ENCODE measurements at places on chromosomes 6 and 20.

- no peak for DNase-seq
These were observed 511.3 kb downstream of the PHF3 start for GRCh38 chr6:64146876-64147275.

- no peak for DNase-seq
These were observed 205.3 kb upstream of the TCF21 start for GRCh38 chr6:133683606-133684005.

DNA sequence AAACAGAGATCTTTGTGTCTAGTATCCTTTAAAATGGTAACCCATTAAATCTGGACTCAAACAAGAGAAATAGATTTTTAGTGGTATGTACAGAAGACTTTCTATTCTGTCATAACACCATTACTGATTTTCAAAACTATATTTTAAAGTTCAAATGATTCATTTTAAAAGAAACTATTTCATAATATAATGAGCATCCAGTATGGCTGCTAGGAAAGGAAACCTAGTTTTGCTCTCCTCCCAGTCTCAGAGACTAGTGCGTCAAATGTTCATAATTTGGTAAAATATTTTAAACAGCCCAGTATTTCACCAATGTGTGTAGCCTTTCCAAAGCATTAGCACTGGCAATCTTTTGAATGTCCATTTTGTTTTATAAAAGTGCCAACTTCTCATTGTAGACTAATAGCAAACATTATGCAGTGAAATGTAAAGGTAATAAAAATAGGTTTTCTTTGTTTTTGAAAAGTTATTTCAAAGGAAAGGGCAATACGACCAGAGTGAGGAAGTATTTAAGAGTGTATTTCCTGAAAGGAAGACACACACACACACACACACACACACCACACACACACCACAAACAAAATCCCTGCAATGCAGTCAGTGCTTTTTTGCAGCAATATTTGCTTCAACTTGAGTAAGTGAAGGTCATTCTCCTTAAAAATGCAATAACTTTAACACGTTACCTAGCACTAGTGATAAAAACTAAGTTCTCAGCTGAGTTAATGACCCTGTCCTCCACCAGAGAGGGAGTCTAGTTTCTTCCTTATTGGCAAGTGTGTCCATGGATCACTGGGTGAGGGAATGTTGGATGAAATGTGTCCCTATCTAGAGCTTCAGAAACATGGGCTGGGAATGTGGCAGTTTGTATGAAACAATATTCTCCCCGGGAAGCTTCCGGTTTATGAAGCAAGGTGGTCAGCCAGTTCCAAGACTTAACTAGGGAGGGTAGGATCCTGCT lies 4.6 kb downstream of the PPP1R3G start:
- DNase-seq: no peak

DNA sequence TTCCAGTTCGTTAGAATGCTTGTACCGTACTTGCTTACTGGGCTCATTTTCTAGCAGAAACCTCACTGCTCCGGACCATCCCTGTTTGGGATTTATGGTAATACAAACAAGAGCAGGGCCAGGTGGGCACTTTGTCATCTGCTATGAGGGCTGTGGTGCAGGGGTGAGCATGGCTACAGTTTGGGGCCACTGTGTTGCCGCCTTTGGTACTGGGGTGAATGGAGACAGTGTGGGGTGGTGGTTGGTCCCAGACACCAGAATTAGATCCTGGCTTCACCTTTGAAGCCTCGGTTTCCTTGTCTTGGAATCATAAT lies 95.0 kb downstream of the TOX2 start:
- no peak for DNase-seq

DNA sequence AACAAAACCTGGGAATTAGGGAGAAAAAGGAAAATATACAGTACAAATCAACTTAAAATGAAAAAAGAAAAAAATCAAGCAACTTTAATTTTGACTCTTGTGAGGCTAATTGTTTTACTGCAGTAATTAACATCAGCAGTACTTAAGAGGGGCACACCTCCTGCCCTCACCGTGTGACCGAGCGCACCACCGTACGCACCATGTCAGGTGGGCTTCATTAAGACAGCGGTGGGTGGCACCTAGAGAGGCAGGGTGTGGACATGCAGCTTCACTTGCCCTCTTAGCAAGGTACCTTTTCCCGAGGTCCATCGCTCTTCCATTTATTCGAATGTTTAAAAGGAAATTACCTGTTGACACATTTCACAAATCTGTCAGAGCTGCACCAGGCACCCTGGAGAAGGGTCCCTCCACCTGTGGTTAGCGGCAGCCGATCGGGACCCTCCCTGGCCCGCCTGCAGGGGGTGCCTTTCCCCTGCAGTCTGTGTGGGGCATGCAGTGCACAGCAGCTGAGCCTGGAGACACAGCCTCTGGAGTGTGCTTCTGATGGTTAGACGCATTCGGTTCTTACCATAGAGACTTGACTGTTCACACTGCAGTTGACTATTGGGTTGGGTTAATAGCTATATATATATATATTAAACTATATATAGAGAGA lies 184.1 kb downstream of the TMEM242 start:
- no peak for DNase-seq

DNA sequence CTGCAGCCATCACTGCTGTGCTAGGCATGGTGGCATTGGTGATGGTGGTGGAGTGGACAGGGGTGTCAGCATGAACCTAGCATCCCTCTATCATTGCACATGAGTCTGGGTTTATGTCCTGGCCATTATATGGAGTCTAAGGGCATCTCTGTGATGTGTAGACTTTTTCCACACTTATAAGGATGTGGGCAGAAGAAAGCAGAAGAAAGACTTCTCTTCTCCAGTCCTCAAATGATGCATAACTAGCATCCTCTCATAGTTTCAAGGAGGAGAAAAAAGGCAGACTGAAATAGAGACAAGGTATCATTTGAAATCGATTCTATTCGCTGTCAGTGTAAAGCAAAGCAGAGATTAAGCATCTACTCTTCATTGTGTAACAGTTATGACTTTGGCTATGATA lies 140.0 kb upstream of the ATXN1 start:
- DNase-seq: no peak

DNA sequence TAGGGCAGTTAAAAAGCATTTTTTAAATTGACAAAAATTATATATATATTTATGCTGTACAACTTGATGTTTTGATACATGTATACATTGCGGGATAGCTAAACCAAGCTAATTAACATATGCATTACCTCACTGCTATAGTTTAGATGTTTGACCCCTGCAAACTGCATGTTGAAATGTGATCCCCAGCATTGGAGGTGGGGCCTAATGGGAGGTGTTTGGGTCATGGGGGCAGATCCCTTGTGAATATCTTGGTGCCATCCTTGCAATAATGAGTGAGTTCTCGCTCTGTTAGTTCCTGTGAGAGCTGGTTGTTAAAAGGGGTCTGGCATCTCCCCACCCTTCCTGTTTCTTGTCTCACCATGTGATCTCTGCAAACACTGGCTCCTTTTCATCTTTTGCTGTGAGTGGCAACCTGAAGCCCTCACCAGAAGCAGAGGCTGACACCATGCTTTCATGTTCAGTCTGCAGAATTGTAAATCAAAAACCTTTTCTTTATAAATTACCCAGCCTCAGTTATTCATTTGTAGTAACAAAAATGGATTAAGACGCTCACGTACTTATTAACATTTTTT lies 111.8 kb downstream of the MCHR2 start:
- no peak for DNase-seq

- DNase-seq: no peak
These were observed 28.0 kb downstream of the RREB1 start for GRCh38 chr6:7135755-7136154.

DNA sequence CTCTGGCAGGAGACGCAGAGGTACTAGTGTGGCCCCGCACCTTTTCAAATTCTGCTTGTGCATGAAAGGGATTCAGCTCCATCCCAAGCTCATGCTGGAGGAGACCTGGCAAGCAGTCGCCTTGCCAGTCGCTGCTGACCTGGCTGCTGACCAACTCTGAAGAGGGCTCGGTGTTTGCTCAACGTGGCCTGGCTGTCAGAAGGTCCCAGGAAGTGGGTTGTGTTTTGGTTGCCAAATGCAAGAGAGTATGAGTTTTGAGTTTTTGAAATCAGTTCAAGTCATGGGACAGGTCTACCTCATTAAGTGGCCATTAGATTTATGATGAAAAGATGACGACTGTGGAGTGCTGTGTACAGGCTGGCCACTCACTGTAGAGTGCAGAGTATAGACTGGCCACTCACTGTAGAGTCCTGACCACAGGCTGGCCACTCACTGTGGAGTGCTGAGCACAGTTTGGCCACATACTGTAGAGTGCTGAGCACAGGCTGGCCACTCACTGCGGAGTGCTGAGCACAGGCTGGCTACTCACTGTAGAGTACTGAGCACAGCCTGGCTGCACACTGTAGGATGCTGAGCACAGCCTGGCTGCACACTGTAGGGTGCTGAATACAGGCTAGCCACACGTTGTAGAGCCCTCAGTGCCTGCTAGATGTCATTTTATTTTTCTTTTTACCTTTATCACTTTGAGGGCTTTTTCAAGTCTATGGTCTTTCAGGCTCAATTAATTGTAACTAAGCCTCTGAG lies 193.9 kb downstream of the ZNF217 start:
- no peak for DNase-seq

DNA sequence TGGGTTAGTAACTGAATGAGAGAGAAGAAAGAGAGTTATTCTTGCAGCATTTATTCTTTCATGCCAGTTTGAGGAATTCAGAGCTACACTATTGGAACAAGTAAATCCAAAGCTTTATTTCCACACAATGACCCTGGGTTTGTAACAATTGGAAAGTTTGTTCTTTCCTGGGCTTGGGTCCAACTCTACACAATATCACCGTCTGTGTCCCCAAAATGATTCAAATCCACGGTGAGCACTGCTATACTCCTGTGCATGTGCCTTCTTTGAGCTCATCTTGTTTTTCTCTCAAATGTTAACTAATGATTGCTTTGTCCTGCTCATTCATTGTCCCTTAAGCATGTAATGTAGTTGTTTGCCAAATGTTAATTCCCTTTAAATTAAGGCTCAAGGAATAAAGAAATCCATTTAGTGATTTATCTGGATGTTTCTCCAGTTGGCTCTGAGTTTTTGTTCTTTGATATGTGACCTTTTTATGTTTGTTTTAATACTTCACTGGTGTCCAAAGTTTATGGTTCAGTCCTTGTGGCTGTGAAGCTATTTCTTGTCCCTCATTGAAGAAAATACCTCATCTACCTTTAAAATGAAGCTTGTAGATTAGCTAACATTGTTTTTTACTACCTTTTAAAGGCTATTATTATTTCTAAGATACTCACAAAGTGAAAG lies 20.5 kb upstream of the CRISP3 start:
- no peak for DNase-seq

- peak; percentile 10 for DNase-seq
These were observed 3.6 kb downstream of the SOX4 start for GRCh38 chr6:21596949-21597682.

GRCh38 chr20:38137441-38138037 lies 27.5 kb downstream of the TGM2 start:
- no peak for DNase-seq

DNA sequence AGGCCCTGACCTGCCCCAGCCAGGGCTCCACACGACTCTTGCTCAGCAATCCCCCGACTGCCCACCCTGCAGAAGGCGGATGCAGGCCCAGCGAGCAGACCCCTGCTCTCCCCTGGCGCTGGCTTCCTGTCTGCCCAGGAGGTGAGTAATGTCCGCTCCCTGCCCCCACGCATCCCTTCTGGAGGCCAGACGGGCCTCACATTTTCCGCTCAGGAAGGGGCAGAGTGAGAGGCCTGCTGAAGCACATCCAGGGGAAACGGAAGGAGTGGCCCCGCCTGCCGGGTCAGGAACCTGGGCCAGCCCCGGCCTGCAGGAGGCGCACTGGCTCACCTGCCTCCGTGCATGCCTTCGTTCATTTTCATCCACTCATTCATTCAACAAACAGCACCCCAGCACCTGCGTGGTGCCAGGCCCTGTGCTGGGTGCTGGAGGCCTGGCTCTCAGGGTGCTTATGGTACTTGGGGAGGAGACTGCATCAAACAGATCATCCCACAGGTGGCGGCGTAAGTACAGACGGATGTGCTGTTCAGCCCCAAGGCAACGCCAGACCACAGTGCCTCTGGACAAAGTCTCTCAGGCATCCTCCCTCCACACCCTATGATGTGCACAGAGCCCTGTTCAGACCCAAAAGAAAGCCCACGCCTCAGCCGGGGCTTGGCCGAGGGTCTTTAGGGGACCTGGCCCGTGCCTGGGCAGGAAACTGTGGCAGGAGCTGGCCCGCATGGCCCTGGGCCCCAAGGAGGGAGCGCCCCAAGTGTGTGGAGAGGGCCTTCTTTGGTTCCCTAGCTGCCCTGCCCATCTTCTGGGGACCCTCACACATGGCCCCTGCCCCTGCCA lies 112.1 kb downstream of the ASXL1 start:
- no peak for DNase-seq

DNA sequence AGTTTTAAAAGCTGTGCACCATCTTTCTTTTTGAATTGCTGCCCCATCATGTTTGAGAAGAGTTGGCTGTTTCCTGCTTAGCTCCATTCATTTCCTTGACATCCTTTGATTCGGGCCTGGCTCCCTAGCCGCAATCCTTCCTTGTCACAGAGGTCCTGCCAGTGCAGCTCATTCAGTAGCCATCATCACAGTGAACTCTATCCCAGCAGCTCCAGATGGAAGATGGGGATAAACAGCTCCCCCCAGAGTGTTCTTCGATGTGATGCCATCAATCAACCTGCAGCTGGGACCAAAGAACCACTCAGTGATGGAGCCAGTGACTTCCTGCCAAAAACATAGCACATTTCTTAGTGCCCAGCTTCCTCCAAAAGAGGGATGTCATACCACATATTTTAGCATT lies 158.8 kb downstream of the FRK start:
- DNase-seq: no peak

GRCh38 chr6:121603486-121603885 lies 168.0 kb downstream of the GJA1 start:
- no peak for DNase-seq

GRCh38 chr6:27100921-27101320 lies 146.6 kb upstream of the PRSS16 start:
- no peak for DNase-seq

- no peak for DNase-seq
These were observed 78.5 kb upstream of the TRDN start for GRCh38 chr6:123715006-123715863.

GRCh38 chr6:3419624-3420272 lies 37.1 kb downstream of the SLC22A23 start:
- no peak for DNase-seq

GRCh38 chr20:45832619-45833018 lies 980 bp upstream of the SNX21 start:
- no peak for DNase-seq

DNA sequence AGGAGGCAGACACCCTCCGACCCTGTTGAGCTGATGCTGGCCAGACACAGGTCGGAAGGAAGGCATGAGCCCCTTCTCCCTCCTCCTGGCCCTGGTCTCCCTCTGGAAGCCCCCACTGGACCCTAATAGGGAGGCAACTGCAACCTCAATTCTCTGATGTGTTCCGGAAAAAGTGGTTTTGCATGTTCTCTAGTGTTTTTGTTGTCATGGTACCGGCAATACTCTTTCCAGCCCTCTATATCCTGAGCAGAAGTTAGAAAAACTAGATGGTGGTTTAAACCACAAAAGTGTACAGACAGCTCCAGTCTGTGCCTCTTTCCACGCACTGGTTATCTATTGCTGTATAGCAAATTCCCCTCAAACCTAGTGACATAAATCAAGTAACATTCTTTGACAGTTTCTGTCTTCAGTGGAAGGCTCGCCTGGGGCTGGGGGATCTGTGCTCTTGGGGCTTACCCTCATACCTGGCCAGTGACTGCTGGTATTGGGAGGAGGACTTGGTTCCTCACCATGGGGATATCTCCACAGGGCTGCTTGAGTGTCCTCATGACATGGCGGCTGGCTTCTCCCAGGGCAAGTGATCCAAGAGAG lies 37.0 kb downstream of the SYTL3 start:
- DNase-seq: peak; percentile 85

- DNase-seq: peak; percentile 100
These were observed 3.1 kb upstream of the GPSM3 start for GRCh38 chr6:32195652-32195901.
